ENCODE measurements at places on chromosomes 12 and 14. TPM values are rescaled to one million over a fixed set of nuclear protein-coding genes. Genes with fewer than 3 reads are reported as not detected.

RTN1 gene
- 2.8 TPM for total RNA-seq

POC1B gene
- total RNA-seq: 12.8 TPM

OR11G2 gene
- not detected for total RNA-seq

LARP4 gene
- 49.1 TPM for total RNA-seq

TPH2 gene
- total RNA-seq: not detected

FOXM1 gene
- 3.5 TPM for total RNA-seq

HHIPL1 gene
- 24.1 TPM for total RNA-seq

ADAMTS20 gene
- total RNA-seq: not detected

GPHN gene
- total RNA-seq: 17.0 TPM

SOAT2 gene
- not detected for total RNA-seq

AMDHD1 gene
- 0.07 TPM for total RNA-seq

HOXC5 gene
- 0.39 TPM for total RNA-seq

LTA4H gene
- 80.3 TPM for total RNA-seq

IGF1 gene
- total RNA-seq: 0.39 TPM

LRRIQ1 gene
- total RNA-seq: 0.17 TPM

DDN gene
- 0.20 TPM for total RNA-seq

MAGOHB gene
- 20.1 TPM for total RNA-seq

GALNT4 gene
- total RNA-seq: 10.7 TPM

GRIN2B gene
- not detected for total RNA-seq

ANO2 gene
- total RNA-seq: 0.07 TPM

ACACB gene
- total RNA-seq: 2.2 TPM

TMEM30B gene
- total RNA-seq: 0.86 TPM

TMBIM4 gene
- 51.7 TPM for total RNA-seq

PCED1B gene
- total RNA-seq: 0.46 TPM

GOLGA3 gene
- 265 TPM for total RNA-seq

HOXC12 gene
- total RNA-seq: not detected

PTPN21 gene
- 16.4 TPM for total RNA-seq

KCNH3 gene
- 0.33 TPM for total RNA-seq

RPGRIP1 gene
- total RNA-seq: not detected

PPFIBP1 gene
- 179 TPM for total RNA-seq

Measured in smooth muscle cell of the pulmonary artery (primary cell).